Glomerular endothelial cell (primary cell): ENCODE measurements at places on chromosomes 3 and 15. TPM values are rescaled to one million over a fixed set of nuclear protein-coding genes. Genes with fewer than 3 reads are reported as not detected.

TMEM207 gene
- total RNA-seq, result not detected in 2 replicates

RPP25 gene
- total RNA-seq, result 25.3 and 26.3 TPM in 2 replicates

CCDC80 gene
- total RNA-seq, result 7.6 and 16.2 TPM in 2 replicates

LINGO1 gene
- 0.18 TPM in 1 of 2 replicates, not detected in the other for total RNA-seq

SMCO1 gene
- not detected in 2 replicates for total RNA-seq
